EL (cell line): ENCODE measurements at places on chromosomes 16 and 17.

DNA sequence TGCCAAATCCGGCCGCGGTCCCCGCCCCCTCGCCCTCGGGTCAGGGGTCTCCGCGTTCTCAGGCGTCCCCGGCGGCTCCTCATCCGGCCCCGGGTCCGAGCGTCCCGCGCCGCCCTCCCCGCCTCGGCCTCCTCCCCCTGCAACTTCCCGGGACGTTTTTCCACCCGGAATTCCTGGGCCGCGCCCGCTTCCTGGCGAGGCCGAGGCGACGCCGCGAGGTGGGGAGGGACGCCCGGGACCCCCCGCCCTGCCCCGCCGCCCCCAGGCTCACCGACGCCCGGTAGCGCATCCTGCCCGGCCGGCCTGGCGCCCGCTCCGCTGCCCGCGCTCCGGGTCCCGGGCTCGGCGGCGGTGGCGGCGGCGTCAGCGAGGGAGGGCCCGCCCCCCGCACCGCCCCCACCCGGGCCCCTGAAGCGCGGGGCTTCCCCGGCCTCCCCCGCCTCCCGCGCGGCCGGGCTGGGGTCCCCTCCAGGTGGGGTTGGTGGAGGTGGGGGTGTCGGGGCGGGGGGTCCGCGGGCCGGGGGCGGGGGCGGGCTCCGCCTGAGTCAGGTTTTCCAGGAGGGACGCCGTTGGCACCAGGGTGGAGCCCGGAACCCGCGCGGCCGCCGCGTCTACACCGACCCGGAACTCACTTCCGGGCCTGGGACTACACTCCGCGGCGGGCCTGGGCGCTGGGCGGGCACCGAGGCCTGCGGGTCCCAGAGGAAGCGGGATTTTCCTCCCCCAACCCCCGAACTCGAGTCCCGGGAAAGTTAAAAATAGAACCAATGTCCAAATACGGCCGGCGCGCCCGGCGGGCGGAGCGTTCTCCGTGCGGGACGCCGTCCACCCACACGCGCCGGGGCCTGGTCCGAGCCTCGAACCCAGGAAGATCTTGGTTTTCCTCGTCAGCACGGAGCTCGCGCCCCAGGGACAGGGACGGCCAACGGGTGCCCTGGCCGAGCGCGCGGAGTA, 6.8 kb downstream of the MYO1C start:
- DNase-seq, result peak; percentile 73

GRCh38 chr17:72233986-72234385, 113.2 kb downstream of the SOX9 start:
- DNase-seq, result no peak

DNA sequence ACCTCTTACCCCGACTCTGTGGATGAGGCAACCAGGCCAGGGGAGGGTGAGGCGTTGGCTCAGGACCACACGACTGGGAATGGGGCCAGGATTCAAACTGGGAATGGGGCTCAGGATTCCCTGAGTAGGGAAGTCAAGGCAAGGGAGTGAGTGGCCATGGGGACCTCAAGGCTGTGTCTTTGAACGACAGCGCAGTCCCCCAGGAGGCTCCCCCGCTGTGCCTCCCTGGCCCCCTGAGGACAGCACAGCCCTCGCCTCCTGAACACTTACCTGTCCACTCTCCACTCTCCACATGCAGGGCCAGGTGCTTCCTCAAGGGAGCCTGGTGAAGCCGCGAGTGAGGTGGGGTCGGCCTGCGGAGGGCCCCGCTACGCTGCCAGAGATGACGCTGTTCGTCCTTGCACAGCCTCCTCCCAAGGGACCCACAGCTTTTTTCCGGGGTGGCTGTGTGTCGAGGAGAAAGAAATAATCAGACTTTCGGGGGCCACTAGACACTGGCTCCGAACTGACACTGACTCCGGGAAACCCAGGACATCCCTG, 6.9 kb downstream of the ZNF469 start:
- no peak for DNase-seq

GRCh38 chr16:54926166-54926838, 4.4 kb upstream of the IRX5 start:
- DNase-seq, result peak; percentile 72

DNA sequence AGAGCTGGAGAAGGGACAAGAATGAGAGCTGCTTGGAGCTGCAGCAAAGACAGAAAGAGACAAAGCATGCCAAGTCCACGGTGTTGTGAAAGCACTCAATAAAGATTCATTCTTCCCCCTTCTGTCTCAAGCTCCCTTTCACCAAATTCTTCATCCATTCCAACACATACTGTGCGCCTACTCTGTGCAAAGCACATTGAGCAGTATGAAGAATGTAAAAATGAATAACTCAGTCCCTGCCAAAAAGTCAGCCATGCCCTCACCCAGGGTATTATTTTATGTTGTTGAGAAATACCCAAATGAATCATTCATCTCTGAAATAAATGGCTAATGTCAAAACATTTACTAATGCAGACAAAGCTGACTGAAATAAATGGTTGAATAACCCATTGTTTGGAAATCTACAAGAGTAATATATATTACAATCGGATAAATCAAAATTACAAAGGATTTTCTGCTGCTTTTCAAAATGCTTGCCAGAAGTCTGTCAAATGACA, 282.9 kb upstream of the IRX5 start:
- no peak for DNase-seq

DNA sequence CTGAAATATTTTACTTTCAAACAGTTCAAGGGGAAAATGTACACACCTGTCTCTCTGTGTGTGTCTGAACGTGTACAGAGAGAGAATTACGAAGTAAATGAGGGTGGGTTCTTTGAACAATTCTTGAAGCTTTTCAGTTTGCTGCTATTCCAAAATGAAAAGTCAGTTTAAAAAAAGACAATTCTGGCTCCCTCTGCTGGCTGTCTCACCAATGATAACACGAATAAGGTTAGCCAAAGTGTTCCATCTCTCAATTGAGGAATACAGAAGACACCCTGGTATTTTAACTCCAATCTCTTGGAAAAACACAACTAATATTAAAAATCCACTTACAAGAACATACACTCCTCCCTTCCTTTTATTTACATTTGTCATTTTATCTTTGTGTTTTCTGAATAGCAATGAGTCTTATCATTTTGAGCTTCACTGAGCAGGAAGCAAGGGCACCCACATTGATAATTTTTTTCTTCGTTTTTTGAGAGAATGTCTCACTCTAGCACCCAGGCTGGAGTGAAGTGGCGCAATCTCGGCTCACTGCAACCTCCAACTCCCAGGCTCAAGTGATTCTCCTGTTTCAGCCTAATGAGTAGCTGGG, 20.5 kb downstream of the EFTUD2 start:
- peak; percentile 47 for DNase-seq

- DNase-seq, result no peak
Measured at GRCh38 chr17:76567634-76568432, 17.8 kb downstream of the ST6GALNAC2 start.

DNA sequence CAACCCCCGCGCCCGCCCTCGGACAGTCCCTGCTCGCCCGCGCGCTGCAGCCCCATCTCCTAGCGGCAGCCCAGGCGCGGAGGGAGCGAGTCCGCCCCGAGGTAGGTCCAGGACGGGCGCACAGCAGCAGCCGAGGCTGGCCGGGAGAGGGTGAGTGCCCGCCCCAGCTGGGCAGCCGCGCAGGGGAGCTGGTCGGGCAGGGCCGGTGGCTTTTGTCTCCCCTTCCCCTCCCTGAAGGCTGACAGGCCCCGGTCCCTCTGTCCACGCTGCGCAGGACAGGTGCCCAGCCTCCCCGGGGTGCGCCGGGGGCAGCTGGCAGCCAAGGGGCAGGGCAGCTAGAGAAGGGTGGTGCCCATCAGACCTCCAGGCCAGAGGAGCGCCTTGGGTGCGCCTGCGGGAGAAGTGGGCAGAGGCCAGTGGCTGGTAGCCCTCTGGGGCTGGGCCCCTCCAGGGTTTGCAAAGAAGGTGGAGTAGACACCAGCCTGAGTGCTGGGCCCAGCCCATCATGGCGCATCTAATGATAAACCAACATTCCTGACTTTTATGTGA, 278 bp downstream of the ITGB4 start:
- DNase-seq, result no peak

- no peak for DNase-seq
Measured at GRCh38 chr17:42408061-42408460, 15.0 kb downstream of the CAVIN1 start.

GRCh38 chr16:68079626-68080344, 5.4 kb upstream of the NFATC3 start:
- DNase-seq, result no peak

- DNase-seq, result no peak
Measured at GRCh38 chr17:74442670-74443515, 11.0 kb downstream of the GPRC5C start.

DNA sequence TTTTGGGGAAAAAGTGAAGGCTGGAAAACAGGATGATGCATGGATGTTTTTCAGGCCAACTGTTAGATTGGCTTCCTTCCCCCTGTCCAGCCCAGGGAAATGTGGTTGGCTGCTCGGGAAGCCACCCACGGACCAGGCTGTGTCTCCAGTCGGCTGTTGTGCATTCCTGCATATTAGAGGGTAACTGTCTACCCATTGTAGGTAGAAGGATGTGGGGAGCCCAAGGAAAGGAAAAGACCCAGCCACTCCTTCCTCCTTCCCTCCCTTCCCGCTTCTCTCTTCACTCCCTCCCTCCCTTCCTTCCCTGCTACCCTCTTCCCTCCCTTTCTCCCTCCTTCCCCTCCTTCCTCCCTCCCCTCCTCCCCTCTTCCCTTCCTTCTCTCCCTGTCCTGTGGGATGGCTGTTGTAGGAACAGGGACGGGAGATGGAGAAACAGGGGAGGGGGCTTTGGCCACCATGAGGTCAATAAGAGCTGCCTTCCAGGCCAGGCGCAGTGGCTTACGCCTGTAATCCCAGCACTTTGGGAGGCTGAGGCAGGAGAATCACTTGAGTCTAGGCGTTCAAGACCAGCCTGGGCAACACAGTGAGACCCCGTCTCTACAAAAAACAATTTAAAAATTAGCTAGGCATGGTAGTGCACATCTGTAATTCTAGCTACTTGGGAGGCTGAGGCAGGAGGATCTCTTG, 16.9 kb downstream of the SYT17 start:
- no peak for DNase-seq

- peak; percentile 81 for DNase-seq
Measured at GRCh38 chr17:58232707-58233156, 5.7 kb upstream of the LPO start.

GRCh38 chr17:33053676-33054075, 62.0 kb downstream of the SPACA3 start:
- DNase-seq, result no peak

DNA sequence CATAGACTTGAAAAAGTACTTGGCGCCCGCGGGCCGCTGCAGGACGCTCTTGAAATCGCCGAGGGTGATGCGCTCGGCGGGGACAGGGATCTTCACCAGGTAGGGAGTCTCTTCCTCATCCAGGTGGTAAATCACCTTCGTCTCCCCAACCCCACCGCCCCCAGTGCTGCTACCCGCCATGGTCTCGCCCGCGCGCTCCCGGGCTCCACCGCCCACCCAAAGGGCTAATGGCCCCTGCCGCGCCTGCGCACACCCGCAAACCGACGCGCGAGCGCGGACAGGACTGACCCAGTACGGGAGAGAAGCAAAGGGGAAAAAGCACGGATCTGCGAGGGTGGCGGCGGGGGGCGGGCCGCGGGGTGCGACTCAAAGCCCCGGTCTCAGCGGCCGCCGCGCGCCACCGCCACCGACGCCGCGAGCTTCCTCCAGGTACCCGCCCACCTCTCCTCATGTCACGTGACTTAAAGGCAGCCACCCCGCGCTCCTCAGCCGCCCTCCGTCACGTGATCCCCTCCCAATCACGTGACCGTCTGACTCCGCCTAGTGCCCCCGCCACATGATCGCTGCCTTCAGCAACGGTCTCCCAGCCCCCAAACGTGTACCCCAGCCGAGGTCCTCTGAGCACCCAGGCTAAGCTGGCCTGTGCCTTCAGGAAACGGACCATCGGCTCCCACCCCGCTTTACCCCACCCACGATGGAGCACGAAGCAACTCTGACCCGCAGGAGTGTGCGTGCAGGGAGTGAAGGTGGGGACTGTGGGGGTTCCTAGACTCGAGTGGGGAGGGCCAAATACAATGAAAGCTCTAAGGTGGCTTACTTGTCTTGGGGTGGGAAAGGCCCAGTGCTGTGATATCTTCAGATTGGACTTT, at the start of gene DVL2:
Gene DVL2 (minus strand): TSS at position 435 of the 869 bp plus-strand sequence. CDS start 255 bp downstream, at position 180.
- DNase-seq, result peak; percentile 94

DNA sequence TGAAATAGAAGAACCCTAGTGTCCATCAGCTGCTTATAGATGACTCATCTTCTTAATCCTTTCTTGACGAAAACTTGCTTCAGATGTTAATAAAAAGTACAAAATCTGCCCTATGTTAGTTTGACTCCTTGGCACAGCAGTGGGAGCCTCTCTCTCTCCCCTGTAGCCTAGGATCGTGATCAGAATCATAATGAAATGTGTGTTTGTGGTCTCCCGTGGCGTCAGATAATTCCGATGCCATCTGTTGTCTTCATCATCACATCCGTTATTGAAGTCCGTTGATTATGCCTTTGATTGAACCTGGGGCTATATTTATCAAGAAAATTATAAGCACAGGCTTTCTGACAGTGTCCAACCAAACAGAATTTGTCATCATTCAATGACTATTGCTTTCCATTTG, 102.5 kb downstream of the BMERB1 start:
- no peak for DNase-seq

DNA sequence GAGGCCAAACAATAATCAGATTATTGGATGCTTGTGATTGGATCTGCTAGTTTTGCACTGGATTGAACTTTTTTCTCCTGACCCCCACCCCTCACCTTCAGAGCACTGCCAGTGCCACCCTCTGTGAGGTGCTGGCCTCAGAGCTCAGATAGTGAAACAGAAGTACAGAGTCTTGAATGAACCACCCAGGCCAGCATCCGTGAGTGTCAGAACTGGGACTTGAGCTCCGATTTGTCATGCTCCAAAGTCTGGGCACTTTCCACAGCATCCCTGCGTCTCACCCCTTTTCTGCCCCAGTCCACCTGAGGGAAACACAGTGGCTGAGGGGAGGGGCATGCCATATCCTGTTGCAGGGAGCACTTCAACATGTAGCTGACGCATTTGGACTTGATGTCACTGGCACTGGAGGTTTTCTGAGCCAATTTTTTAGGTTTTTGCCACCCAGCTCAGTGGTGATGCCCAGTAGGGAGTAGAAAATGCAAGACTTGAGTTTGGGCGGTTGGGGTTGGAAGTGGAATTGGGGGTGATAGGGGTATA, 47.3 kb downstream of the SMPD3 start:
- no peak for DNase-seq

DNA sequence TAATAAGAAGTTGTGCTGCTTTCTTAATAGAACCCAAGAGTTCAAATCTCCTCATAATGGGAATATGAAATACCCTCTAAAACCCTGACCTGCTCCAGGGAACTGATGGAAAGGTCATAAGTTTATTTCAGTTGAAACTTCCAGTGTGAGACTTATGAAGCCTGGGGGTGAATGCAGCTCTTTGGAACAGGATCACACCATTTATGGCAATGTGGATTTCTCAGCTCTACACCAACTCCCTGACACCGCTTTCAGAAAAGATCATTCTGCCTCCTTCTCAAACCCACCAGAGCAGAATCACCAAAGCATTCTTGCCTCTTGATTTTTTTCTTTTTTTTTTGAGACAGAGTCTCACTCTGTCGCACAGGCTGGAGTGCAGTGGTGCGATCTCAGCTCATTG, 16.7 kb upstream of the KPNB1 start:
- DNase-seq, result no peak
